ENCODE measurements at places on chromosomes 5 and 9.

DNA sequence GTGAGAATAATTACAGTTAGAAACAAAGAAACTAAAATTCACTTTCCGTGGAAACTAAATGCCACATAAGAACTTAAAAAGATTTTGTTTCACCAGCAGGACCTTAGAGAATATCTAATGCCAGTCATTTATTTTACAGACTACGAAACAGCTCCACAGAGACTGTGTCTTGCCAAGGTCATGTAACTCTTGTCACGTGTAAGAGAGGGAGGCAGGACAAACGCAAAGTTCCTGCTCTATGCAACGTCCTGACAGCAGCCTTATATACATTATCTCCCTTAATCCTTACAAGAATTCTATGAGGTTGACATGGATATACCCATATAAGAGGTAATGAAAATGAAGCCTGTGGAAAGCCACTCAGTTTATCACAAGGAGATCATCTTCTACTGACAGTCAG lies 39.4 kb downstream of the CTNNAL1 start:
- no peak for DNase-seq

GRCh38 chr9:75695921-75696320 lies 194.6 kb upstream of the PCSK5 start:
- no peak for DNase-seq

- DNase-seq, result no peak
Observed at GRCh38 chr5:78472469-78473106, 112.2 kb downstream of the SCAMP1 start.

GRCh38 chr9:134563397-134563796 lies 78.2 kb upstream of the COL5A1 start:
- DNase-seq, result no peak

GRCh38 chr5:6765612-6766525 lies 52.6 kb downstream of the TENT4A start:
- DNase-seq, result peak; percentile 76

GRCh38 chr5:92944903-92945604 lies 636.0 kb downstream of the NR2F1-AS1 start:
- DNase-seq, result no peak

DNA sequence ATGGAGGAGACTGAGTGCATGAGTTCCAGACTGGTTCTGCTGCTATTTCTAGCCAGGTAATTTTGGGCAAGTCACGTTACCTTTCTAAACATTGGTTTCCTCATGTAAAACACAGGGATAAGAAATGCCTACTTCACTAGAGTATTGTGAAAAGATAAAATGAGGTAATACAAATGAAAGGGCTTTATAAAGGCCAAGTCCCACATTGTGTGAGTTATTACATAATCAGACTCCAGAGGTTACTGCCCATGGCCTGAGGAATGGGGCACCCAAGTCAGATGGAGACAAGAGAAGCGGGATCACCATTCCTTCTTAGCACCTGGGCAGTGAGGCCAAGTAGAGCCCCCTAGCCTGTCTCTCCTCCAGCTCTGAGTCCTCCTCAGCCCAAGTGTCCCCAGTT lies 7.5 kb downstream of the HBEGF start:
- no peak for DNase-seq

DNA sequence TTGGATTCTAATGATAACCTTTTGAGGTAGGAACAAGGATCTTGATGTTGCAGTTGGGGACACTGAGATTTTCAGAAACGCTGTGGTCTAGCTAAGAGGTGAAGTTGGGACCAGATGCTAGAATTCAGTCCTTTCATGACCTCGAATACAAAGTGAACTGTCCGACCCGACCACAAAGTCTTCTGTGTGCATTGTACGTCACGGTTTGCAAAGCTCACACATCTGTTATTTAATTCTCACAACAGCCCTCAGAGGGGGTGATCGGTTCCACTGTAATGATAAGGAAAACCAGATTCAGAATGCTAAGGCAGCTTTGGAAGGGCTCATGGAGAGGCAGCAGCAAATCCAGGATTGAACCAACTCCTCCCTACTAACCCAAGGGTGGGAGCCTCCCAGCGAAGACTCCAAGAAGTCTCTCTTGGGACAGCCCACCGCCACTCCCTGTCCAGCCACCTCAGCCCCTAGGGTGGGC lies 16.6 kb upstream of the KIF12 start:
- DNase-seq, result no peak

- no peak for DNase-seq
Observed at GRCh38 chr5:122137702-122138101, 8.4 kb downstream of the ZNF474 start.

GRCh38 chr5:1293416-1294205 lies 1.3 kb downstream of the TERT start:
- no peak for DNase-seq
